ENCODE measurements at places on chromosomes 11 and 22. TPM values are rescaled to one million over a fixed set of nuclear protein-coding genes. Genes with fewer than 3 reads are reported as not detected.

GRCh38 chr11:38824573-38824972 is 2226.5 kb upstream of the RAG2 start:
- no peak for DNase-seq

GRCh38 chr11:113248702-113249490 is 65.5 kb upstream of the TTC12 start:
- DNase-seq = no peak

DNA sequence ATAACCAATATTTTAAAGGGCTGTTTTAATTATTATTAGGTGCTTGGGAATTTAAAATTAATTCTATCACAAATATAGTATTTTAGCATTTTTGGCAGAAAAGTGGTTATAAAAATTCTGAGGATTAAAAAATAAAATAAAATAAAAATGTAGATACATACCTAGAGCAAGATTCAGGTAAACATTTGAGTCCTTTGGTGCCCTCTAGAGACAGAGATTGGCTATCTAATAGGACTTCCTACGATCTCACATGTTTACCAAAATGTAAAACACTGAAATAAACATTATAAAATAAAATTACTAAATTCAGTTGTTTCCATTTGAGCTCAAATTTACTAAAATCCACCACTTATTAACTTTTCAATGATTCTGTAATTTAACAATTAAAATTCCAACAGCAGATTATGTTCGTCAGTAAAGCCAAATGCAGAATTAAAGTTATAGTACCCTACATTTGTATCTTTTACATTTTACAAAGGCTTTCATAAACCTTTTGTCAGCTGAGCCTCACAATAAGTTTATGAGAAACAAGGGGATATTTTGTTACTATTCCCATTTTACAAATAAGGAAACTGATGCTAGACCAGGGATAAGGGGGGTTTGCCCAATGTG is 27.7 kb downstream of the SLC36A4 start:
- DNase-seq = peak; percentile 6

DNA sequence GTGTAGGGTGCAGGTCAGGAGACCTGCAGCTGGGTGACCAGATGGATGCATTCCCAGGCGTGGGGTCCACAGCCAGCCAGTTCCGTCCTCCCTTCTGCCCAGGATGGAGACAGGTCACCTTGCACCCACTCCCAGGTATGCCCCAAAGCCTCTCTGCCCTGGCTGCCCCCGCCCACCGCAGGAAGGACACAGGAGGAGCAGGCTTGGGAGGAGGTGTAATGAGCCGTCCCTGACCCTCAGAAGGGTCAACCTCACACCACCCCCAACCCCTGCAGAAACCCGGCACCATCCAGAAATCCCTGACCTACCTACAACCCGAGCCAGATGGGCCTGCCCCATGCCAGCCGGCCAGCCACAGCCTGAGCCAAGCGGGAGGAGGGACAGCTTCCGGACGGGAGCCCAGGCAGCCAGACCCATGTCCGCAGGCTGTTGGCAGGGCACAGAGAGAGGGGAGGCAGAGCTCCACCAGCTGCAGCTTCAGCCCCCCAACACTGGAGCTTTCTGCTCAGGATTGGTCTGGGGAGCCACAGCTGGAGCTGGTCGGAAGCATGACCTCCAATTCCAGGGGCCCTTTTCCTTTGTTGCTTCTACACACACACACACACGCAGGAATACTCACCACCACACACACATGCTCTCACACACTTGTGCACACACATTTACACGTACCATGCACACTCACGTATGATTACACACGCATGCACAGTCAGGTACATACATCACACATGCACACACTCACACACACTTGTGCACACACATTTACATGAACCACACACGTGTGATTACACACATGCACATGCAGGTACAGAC is 5.3 kb downstream of the IFITM10 start:
- DNase-seq = no peak

DNA sequence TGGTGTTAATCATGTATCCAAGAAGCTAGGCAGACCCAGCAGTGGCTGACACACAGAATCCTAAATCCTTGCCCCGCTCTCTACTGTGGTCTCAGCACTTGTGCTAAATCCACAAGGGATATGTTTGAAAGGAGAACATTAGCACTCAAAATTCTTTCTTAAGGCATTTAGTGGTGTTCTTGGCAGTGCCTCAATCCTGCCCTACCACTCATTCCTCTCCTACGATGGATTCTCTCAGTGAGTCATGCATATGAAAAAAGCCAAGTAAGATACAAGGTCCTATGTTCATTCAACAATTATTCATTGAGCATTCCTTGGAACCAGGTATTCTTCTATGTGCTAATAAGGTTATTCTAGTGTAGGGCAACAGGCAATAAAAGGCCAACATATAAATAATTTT is 31.2 kb downstream of the RRP8 start:
- no peak for DNase-seq

GRCh38 chr22:41339823-41340222 is 38.5 kb downstream of the ZC3H7B start:
- DNase-seq = no peak

- no peak for DNase-seq
Measured at GRCh38 chr22:46286006-46286405, 10.7 kb upstream of the GTSE1 start.

DNA sequence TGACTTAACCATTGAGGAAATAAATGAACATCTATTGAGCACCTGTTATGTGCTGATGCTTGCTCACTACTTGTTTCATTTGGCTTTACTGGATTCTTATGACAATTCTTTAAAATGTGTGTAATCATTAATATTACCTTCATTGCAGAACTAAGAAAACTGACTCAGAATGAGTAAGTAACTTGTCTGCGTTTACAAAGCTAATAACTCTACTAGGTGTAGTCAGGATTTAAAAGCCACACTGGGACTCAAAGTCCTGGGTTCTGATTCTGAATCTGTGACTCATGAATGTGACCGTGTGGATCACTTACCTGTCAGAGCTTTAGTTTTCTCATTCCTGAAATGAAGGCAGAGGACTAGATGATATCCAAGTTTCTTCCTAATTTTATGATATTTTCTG is 23.4 kb upstream of the KIRREL3 start:
- DNase-seq = no peak

DNA sequence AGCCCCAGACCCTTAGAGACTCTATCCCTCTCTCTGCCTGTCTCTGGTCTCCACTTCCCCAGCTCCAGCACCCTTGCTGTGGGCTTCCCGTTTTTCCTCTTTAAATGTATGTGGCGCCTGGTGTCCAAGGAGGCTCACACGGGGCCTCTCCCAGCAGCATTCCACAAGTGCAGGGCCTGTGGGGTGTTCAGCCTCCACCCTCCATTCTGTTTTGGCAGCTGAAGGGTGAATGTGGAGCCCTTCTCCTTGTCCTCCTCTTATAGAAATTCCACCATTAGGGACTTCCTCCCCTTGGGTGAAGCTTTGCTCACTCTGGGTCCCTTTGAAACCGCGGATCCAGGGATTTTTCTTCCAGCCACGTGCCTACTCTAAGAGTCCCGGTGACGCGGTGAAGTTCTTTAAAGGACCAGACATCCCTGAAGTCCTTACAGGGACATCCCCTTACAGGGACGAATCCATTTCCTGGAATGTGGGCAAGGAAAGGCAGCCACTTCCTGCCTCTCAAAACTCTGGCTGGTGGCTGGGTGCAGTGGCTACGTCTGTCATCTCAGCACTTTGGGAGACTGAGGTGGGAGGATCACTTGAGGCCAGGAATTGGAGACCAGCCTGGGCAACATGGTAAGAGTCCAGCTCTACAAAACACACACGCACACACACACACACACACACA is 1.6 kb upstream of the TSPAN18 start:
- no peak for DNase-seq

DNA sequence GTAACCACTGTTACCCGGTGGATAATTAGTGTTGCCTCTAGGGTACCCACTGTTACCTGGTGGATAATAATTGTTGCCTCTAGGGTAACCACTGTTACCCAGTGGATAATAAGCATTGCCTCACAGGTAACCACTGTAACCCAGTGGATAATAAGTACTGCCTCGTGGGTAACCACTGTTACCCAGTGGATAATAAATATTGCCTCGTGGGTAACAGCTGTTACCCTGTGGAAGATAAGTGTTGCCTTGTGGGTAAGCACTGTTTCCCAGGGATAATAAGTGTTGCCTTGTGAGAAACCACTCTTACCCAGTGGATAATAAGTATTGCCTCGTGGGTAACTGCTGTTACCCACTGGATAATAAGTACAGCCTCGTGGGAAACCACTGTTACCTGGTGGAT is 9.3 kb upstream of the NXPE4 start:
- no peak for DNase-seq

DNA sequence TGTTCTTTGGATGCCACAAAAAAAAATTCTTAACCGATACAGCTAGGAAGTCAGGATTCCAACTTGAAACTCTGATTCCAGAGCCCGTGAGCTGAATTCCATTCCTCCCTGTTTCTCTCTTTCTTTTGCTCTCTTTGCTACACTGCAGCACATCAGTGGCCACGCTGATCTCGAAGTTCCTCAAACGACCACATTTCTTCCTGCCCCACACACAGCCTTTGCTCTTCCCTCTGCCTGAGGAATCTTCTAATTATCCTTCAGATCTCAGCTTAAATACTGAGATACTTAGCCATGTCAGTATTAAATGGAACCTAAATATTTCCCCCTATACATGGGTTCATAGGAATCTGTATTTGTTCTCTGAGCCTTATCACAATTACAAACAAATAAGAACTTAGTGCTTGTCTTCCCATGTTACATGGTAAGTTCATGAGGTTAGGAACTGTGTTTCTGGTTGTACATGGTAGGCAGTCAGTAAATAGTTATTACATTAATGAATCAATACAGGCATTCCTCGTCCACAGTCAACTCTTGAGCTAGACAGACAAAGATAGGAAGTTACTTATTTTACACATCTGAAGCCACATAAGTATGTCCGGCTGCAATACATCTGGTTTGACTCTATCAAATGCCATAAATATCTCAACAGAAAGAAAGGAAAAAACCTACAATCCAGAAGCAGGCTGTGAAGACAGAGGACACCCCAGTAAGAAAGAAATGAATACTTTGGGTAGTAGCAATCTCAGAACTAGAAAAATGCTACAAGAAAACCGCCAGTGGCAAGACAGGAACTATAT is 86.6 kb downstream of the MAML2 start:
- no peak for DNase-seq

DNA sequence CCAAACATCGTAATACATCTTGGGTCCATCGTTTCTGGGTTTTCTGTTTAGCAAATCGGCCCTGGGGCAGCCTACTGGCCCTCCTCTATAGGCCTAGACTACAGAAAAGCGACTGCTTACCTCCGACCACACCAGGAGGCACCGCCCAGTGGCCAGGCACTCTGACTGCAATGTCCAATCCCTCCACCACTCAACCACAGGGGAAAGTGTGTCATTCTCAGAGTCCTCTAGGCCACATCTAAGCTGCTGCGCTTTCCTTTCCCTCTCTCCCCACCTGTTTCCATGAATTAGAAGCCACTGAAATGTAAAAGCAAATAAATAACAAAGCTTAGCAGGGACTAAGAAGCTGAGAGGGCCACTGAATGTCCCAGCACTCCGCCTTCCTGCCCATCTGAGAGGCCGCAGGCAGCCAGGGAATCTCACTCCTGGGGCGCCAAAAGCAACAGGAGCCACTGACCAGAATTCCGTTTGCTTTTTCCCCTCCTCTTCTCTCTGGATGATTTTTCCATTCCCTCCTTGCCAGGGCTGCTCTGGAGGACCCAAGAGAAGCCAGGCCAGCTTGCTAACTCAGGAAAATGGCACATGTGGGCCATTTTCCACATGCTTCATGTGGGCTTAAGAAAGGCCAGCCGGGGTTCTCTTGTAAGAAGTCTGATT is 50.1 kb upstream of the FLI1 start:
- DNase-seq = no peak

DNA sequence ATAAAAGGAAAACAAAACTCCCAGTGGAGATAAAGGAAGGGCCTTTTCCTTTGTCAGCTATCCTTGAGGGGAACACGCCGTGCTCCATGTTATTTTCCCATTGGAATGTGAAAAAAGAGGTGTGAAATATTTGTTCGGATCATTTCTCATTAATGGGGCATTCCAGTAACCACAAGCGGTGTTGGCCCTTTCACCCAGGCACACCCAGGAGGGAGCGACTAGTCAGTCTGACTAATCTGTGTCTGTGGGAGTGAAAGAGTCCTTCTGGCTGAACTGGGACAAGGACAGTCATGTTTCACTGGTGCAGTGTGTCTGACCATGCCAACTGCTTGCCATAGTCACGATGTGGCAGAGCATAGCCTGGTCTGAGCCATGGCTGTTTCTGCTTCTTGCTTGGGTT is 13.0 kb upstream of the MYEOV start:
- DNase-seq = no peak

DNA sequence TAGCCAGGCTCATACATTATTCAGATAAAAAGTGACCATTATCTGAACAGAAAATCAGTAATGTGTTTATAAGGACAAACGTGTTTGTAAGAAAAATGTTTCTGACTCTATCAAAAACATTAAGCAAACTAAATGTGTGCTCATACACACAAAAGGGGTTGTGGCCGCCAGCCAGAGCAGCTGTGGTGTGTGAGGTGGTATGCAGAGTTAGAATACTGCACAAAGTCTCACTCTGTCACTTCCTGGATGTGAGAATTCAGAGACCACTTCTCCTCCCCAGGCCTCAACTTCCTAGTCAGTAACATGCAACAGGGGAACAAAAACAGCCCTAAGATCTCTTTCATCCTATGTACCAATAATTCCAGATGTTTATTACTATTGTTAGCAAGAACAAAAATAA is 9.4 kb downstream of the OR5B21 start:
- DNase-seq = no peak

- no peak for DNase-seq
Measured at GRCh38 chr11:36333468-36333867, 37.4 kb downstream of the PRR5L start.

- DNase-seq = no peak
Measured at GRCh38 chr11:44865866-44866272, 84.8 kb downstream of the TP53I11 start.

GRCh38 chr11:12674571-12674935 is 332 bp downstream of the TEAD1 start:
- no peak for DNase-seq

DNA sequence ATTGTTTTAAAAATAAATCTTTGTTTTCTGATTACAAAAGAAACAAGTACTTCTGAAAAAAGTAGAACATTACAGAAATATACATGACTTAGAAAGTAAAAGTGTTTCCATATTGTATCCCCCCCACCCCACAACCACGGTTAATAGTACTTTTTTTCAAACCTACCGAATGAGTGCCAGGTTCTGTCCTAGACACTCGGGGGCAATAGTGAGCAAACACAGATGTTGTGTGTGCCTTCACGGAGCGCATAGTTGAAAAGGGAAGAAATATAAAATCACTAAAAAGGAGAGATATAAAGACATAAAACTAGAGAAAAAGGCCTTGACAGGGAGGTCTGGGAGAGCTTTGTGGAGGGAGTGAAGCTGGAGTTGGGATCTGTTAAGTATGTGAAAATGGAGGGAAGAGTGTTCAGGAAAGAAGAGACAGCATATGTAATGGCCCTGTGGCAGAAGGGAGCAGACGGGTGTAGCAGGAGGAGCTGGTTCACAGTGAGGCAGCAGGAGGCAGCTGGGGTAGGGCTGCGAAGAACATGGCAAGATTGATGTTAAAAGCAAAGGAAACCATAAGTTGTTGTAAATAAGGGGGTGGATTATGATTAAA is 42.1 kb upstream of the ALX4 start:
- no peak for DNase-seq

The FOSL1 gene
- 0.54 TPM for polyA plus RNA-seq

The ARHGAP20 gene
- polyA plus RNA-seq = 6.1 TPM

The LGALS12 gene
- 4.8 TPM for polyA plus RNA-seq

The MIAT gene
- polyA plus RNA-seq = 0.13 TPM

The USP2 gene
- 60.0 TPM for polyA plus RNA-seq

The UBQLNL gene
- polyA plus RNA-seq = 0.22 TPM

The PRODH gene
- 8.8 TPM for polyA plus RNA-seq

The FGF4 gene
- polyA plus RNA-seq = 8.1 TPM

The OVCH2 gene
- 0.79 TPM for polyA plus RNA-seq

The TMEM191B gene
- polyA plus RNA-seq = not detected

The KREMEN1 gene
- polyA plus RNA-seq = 107 TPM

The SYTL2 gene
- 69.7 TPM for polyA plus RNA-seq
